ENCODE measurements at places on chromosomes 3 and 15. TPM values are rescaled to one million over a fixed set of nuclear protein-coding genes. Genes with fewer than 3 reads are reported as not detected.
A peak's percentile ranks its signal among the peaks of the same experiment; 100 is the strongest.

NRG4 gene
- 3.1 TPM for total RNA-seq

AKAP13 gene
- total RNA-seq: 36.8 TPM

ASB14 gene
- total RNA-seq: not detected

MORC1 gene
- total RNA-seq: not detected

HESX1 gene
- total RNA-seq: not detected

DNA sequence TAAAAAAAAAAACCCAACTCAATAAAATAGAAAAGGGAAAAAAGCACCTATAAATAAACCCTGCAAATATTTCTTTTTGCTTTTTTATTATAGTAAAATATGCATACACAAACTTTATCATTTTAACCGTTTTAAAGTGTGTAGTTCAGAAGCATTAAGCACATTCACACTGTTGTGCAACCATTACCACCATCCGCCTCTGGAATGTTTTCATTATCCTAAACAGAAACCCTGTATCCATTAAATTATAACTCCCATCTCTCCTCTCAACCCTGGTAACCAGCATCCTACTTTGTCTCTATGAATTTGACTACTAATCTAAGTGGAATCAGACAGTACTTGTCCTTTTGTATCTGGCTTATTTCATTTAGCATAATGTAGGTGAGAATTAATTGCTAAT is 15.0 kb downstream of the CDCP1 start:
- no peak for DNase-seq

DNA sequence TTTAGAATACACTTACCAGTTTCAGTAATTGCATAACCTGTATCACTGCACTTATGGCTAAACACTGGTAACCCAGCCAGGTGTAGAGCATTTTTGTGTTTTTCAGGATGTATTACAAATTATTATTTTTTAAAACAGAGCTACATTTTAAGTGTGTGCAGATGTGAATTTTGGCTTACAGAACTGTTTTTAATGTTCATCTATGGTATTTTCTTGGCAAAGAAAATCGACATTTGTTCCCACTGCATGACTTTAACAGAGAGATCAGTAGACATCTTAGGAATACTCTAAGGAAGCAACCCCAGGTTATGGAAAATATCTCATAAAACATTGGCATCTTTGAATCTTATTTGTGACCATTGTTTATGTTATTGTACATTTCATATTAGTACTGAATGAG is 73.3 kb downstream of the ATP13A4 start:
- DNase-seq: no peak

- DNase-seq: peak; percentile 94
Measured at GRCh38 chr3:112653209-112653871, 12.4 kb upstream of the CCDC80 start.
